Right ventricle myocardium superior (tissue), 1 donor: ENCODE measurements at places on chromosomes 16 and 17. TPM values are rescaled to one million over a fixed set of nuclear protein-coding genes. Genes with fewer than 3 reads are reported as not detected.

DNA sequence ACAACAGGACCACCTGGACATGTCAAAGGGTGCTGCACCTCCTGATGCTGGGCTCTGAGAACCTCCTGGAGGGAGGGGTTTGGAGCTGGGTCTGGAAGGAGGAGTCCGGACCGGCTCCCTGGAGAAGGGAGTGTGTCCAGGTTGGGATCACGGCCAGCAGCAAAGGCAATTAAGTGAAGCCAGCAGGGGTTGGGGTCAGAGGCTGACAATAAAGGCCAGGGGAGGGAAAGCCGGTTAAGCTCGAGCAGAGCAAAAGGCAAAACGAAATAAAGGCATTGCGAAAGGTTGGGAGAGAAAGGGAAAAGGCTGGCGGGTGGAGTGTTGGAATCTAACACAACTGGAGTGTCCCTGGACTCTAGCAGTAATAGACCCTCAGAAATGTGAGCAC is 992 bp upstream of the CACNG4 start:
- DNase-seq = no peak

DNA sequence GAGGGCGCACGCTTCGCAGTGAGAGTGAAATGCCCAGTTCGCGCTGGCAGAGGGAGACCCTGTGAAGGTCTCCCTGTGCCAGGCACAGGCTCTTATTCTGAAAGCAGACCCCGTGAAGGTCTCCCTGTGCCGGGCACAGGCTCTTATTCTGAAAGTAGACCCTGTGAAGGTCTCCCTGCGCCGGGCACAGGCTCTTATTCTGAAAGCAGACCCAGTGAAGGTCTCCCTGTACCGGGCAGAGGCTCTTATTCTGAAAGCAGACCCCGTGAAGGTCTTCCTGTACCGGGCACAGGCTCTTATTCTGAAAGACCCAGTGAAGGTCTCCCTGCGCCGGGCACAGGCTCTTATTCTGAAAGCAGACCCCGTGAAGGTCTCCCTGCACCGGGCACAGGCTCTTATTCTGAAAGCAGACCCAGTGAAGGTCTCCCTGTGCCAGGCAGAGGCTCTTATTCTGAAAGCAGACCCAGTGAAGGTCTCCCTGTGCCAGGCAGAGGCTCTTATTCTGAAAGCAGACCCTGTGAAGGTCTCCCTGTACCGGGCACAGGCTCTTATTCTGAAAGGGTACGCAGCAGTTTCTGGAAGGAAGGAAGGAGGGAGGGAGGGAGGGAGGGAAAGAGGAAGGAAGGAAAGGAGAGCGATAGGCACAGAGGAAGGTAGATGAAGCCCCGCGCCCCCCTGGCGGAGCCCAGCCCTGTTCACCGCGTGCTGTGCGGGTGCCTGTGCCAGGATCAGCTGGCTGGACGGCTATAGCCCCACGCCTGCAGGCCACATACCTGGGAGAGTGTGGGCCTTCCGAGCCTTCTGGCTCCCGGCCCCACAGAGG is 55.3 kb downstream of the WDR45B start:
- DNase-seq = peak; percentile 68

- no peak for DNase-seq
Observed at GRCh38 chr17:35788477-35789368, 6.7 kb downstream of the MMP28 start.

- DNase-seq = no peak
Observed at GRCh38 chr16:23081675-23082119, 67.6 kb downstream of the USP31 start.

GRCh38 chr17:39745335-39746144 is 7.8 kb downstream of the GRB7 start:
- DNase-seq = no peak

- DNase-seq = no peak
Observed at GRCh38 chr16:55856950-55857349, 18.2 kb downstream of the CES5A start.

- no peak for DNase-seq
Observed at GRCh38 chr17:44065668-44066203, 735 bp downstream of the LSM12 start.

DNA sequence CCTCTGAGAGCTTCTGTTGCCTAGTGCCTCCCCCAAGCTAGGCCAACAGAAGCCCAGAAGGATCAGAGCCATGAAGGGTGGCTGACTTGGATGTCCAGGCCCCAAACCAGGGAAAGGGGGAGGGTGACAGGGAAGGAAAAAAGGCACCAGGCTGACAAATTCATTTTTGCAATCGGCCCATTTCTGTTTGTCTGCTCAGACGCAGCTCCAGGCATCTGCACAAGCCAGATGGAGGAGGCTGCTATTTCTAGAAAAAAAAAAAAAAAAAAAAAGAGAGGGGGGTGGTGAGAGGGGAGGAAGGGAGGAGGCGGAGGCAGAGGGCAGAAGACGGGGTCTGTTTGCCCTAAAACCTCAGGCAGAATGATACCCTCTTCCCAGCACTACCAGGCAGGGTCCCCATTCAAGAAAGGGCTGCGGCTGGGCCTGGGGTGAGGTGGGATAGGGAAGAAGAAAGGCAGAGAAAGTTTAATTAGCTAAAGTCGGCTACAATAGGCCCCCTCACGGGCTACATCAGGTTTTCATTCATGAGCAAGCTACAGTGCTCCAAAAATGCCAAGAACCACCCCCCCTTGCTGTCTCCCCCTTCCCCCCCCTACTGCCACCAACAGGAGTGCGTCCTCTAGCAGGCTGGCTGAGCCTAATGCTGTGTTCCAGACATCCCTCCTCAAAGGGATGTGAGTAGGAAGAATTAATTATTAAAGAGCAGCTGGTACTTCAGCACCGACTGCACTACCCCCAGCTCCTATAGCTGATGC is 2.4 kb downstream of the HDAC5 start:
- DNase-seq = no peak

DNA sequence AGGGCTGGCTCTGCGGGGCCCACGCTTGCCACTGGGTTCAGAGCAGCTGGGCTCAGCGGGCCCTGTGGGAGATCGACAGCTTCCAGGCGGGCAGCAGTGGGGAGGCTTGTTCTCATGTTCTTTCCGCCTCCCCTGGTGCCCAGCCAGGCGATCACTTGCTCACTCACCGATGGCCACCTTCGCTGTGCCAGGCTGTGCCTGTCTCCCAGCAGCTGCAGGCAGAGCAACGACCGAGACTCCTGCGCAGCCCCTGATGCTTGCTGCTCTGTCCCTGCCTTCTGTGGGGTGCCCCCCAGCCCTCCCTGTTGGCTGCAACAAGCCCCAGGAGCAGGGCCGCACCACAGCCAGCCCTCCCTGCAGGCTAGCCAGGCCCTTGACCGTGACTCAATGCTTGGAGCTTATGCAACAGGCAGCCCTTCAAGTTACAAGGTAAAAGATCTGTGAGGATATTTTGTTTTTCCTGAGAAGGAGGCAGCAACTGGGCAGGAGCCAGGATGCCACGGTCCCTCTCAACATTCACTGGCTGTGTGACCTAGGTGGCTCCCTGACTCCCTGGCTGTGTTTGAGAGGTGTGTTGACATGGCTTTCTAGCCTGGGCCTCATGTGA is 9.6 kb upstream of the SPNS2 start:
- no peak for DNase-seq

GRCh38 chr17:61510237-61510636 is 58.0 kb downstream of the TBX4 start:
- no peak for DNase-seq

DNA sequence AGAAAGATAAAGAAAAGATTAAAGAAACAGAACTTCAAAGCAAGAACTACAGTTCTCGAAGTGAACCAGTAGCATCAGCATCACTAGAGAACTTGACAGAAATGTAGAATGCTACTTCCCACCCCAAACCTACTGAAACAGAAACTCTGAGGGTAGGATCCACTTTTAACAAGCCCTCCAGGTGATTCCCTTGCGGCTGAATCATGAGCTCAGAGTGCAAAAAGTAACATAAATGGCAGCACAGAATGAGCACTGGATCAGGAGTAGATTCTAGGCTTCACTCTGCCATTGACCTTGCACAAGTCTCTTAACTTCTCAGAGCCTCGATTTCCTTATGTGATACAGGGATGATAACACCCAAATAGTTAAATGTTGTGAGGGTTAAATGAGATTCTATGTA is 5.8 kb downstream of the TOM1L2 start:
- DNase-seq = no peak

DNA sequence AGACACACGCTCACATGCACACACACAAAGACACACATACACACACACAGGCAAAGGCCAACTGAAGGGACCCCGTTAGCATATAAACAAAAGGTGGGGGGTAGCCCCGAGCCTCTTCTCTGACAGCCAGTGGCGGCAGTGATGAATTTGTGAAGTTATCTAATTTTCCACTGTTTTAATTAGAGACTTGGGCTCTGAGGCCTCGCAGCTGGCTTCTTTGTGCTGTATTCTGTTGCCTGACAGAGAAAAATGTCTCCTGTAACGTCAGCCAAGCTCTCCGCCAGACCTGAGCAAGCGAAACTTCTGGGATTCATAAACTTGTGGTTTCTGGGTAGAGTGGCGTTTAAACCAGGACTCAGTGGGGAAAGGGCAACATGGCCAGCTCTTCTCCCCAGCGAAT is 113.9 kb upstream of the FOXF1 start:
- no peak for DNase-seq

- no peak for DNase-seq
Observed at GRCh38 chr16:75588716-75589115, 22.5 kb downstream of the GABARAPL2 start.

GRCh38 chr17:46193151-46193625 is at the start of gene KANSL1:
Gene KANSL1 (minus strand): TSS chr17:46193429. CDS start chr17:46172143, 21,286 bp downstream.
- peak; percentile 91 for DNase-seq

GRCh38 chr17:32124985-32125847 is 17.1 kb upstream of the RHOT1 start:
- no peak for DNase-seq

DNA sequence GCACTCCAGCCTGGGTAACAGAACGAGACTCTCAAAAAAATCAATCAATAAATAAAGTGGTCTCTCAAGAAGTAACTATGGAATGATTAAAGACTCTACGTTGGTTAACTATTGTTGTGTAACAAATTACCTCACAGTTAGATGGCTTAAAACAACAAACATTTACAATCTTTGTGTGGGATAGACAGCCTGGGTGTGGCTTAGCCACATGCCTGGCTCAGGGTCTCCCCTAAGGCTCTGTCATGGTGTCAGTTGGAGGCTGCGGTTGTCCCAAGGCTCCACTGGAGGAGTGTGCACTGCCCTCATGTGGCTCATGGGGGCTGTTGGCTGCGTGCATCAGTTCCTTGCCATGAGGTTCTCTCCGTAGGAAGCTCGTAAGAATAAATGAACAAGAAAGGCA is 294.5 kb downstream of the SNX29 start:
- no peak for DNase-seq

GRCh38 chr17:9389111-9389527 is 186.5 kb downstream of the STX8 start:
- no peak for DNase-seq

DNA sequence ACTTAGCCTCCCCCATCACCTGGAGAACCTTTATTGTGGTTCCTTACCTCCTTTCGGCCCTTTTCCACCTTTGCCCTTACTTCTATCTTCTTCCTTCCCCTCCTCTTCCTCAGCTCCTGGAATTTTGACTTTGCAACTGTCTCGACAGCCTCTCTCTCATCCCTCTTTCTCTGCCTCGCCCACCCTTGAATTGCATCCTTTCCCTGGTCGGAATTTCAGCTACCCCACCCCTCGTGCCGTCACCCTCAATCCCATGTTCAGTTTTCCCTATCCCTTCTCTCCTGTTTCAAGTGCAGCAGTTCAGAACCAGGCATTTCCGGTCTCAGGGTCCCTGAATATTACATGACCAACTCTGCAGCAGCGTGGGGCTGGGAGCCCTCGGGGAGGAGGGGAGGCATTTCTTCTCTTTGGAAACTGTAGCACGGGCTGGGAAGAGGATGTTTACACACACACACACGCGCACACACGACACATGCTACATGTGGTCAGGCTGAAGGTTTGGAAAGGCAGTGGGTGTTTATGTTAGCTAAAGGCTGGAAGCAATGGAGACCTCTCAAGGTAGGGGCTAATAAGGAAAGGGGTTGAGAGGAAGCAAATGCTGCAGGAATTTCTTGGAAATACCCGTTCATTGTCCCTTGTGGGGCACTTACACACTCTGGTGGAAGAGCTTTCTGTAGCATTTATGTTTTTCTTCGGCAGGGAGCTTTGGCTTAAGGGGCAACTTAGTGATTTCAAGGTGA is 971 bp downstream of the MINK1 start:
- peak; percentile 51 for DNase-seq

- DNase-seq = no peak
Observed at GRCh38 chr16:68995011-68995504, 110.4 kb upstream of the HAS3 start.

DNA sequence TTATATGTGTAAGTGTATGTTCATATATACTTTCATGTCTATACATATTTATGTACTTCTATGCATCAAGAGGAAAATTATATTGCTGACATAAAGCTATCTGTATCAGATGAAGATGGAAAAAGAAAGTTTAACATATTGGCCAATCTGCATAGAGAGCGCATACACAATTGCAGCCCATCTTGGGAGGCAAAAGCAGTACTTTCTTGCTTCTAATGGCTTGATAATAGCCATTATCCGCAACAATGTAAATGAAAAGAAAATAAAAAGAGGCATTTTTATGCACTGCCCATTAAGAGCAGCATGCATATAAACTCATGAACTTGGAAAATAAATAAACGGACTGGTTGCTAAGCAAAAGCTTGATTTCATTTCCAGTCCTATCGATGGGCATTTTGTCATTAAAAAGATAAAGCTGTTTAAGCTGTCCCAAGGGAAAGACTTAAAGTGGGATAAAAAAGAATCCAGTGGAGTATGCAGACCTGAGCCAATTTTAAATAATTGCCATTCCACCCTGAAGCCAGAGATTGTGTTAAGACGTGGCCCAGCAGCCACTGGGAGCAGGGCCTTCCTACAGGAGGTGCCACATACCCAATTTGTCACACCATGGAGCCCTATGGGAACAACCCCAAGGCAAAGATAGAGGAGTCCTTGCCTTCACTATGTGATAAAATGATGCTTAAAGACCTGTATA is 183.6 kb upstream of the CDH11 start:
- no peak for DNase-seq

GRCh38 chr16:57389087-57389468 is 15.5 kb upstream of the CCL17 start:
- DNase-seq = no peak

DNA sequence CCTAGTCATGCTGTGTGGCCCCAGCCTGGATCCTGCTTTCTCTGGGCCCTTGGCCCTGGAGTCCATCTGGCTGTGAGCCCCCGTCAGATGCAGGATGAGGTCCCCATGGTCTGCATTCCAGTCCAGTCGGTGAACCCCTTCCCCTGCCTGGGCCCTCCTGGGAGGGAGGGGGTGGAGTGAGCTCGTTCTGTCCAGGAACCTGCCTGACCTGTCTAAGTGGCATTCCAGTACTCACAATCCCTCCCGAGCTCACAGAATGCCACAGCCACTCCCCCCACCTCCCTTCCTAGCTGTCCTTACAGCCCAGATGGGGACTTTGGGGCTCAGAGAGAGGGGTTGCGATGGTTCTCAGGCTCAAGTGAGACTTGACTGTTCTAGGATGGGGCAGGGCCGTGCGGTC is 15.5 kb downstream of the SPNS2 start:
- DNase-seq = no peak

- peak; percentile 51 for DNase-seq
Observed at GRCh38 chr17:78272181-78272913, 40.9 kb downstream of the TMEM235 start.

GRCh38 chr16:490768-491167 is 36.7 kb upstream of the CAPN15 start:
- no peak for DNase-seq

- peak; percentile 86 for DNase-seq
Observed at GRCh38 chr17:76384222-76384986, at the start of gene SPHK1. Gene SPHK1 (plus strand): TSS chr17:76384609. CDS start chr17:76385645, 1,036 bp downstream.

The PIK3R5 gene
- total RNA-seq = 2.5 TPM

The PGS1 gene
- total RNA-seq = 18.1 TPM

The AXIN1 gene
- total RNA-seq = 14.0 TPM

The CHRNE gene
- total RNA-seq = 0.30 TPM

The STAT5A gene
- 14.9 TPM for total RNA-seq

The KRTAP2-1 gene
- not detected for total RNA-seq

The HSPB9 gene
- 0.11 TPM for total RNA-seq

The ASIC2 gene
- total RNA-seq = not detected
